Aortic smooth muscle cell (primary cell): ENCODE measurements at places on chromosomes 2 and 18. TPM values are rescaled to one million over a fixed set of nuclear protein-coding genes. Genes with fewer than 3 reads are reported as not detected.

The PJVK gene
- 1.2 and 1.5 TPM in 2 replicates for total RNA-seq

The FMNL2 gene
- total RNA-seq: 8.7 and 11.7 TPM in 2 replicates

The ZNF142 gene
- total RNA-seq: 5.9 and 7.7 TPM in 2 replicates

The MYO5B gene
- 0.06 and 0.13 TPM in 2 replicates for total RNA-seq

The LRRC30 gene
- not detected in 2 replicates for total RNA-seq

The FBXO15 gene
- total RNA-seq: 0.12 and 0.26 TPM in 2 replicates

The SH2D6 gene
- 0.12 and 0.40 TPM in 2 replicates for total RNA-seq

The LGALSL gene
- total RNA-seq: 7.7 and 11.1 TPM in 2 replicates

The FSIP2 gene
- total RNA-seq: 0.06 and 0.13 TPM in 2 replicates

The GDF7 gene
- total RNA-seq: 1.3 and 6.2 TPM in 2 replicates

The OTOS gene
- total RNA-seq: not detected in 2 replicates

The LCLAT1 gene
- 11.2 and 15.3 TPM in 2 replicates for total RNA-seq

The XDH gene
- total RNA-seq: under 0.01 and 0.06 TPM in 2 replicates

The SPP2 gene
- total RNA-seq: not detected in 2 replicates

The RPRM gene
- total RNA-seq: not detected in 2 replicates

The CCDC141 gene
- 2.6 and 7.9 TPM in 2 replicates for total RNA-seq

The SGPP2 gene
- total RNA-seq: not detected in 2 replicates

The LYPD6B gene
- total RNA-seq: not detected in 2 replicates

The UGT1A6 gene
- total RNA-seq: not detected in 2 replicates

The LHCGR gene
- total RNA-seq: not detected in 2 replicates

The ALPI gene
- total RNA-seq: not detected in 2 replicates

The NFATC1 gene
- 1.7 and 2.4 TPM in 2 replicates for total RNA-seq

The FBXO48 gene
- total RNA-seq: 0.19 and 0.26 TPM in 2 replicates

The SLC8A1 gene
- 11.6 and 31.2 TPM in 2 replicates for total RNA-seq

The ING5 gene
- 16.7 and 26.3 TPM in 2 replicates for total RNA-seq

The ABHD1 gene
- 0.40 TPM in 1 of 2 replicates, not detected in the other for total RNA-seq

The TTN gene
- 5.6 and 6.9 TPM in 2 replicates for total RNA-seq
